Dorsolateral prefrontal cortex (tissue), 122 donors: ENCODE measurements at places on chromosomes 12 and 14.

DNA sequence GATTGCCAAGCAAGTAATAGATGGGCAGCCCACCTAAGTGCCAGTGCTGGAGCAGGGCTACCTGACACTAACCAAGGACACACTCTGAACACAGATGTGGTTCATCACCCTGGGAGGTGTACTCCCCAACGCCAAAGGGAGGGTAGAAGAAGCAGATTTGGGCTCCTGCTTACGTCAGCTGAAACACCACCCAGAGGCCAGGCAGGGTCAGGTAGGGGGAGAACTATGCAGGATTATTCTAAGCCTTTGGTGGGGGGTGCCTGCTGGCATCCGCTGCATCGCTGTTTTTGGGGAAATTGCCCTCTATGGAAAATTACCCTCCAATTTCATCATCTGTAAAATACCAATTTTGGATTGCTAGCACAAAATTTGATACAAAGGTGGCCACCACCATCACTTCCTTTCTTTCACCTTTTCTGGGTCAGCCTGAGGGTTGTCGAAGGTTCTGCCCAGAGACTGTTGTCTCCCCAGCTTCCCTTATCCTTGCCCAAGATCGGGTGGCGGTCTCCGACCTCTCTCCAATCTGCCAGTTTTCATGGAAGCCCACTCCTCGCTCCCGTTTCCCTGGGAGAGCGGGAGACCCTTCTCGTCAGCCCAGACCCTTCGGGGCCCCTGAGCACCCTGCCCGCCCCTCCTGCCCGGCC, 535 bp downstream of the BIN2 start:
- no peak for DNase-seq

DNA sequence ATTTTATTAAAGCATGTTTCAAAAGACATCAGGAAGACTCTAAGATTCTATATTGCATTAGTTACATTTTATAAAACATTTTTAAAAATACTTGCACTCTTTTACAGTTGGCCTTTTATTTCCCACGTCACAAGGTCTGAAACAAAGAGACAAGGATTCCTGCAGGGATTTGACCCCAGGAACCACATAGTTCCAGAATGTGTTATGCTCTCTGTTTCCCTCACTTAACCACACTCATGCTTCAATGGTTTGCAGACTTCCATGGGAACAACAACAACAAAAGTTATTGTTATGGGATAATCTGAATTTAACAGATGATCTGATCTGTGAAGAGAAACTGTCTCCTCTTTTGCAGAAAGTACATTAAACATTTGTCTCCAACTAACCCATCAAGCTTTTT, 104.3 kb upstream of the PPFIA2 start:
- DNase-seq = no peak

- DNase-seq = no peak
These were observed 476.1 kb upstream of the SYT1 start for GRCh38 chr12:78388461-78388860.

DNA sequence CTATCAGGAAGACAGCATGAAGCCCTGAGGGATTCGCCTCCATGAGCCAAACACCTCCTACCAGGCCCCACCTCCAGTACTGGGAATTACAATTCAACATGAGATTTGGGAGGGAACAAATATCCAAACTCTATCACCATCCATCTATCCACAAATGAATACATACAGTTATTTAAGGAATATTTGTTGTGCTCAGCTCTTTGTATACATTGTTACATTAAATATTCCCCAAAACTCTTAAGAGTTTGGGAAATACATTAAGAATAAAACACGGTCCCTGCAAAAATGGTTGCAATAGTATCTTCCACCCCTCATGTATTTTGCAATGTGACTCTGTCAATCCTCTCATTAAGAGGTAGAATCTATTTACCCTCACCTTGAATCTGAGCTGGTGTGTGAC, 109.8 kb upstream of the PLXNC1 start:
- no peak for DNase-seq

DNA sequence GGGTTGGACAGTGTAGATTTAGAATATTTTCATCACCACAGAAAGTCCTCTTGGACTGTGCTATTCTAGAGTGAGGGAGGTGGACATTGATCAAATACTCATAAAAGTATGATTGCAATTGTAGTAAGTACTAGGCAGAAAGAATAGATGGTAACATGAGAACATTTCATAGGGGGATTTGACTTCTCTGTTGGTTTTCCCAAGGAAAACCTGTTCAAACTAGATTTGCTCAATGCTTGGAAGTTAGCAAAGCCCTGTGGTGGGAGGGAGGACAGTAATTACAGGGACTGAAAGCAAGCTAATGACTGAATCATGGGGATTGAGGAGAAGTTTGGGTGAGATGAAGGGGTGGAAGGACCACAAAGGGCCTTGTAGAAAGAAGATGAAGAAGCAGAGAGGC, 24.4 kb upstream of the EID3 start:
- DNase-seq = no peak

DNA sequence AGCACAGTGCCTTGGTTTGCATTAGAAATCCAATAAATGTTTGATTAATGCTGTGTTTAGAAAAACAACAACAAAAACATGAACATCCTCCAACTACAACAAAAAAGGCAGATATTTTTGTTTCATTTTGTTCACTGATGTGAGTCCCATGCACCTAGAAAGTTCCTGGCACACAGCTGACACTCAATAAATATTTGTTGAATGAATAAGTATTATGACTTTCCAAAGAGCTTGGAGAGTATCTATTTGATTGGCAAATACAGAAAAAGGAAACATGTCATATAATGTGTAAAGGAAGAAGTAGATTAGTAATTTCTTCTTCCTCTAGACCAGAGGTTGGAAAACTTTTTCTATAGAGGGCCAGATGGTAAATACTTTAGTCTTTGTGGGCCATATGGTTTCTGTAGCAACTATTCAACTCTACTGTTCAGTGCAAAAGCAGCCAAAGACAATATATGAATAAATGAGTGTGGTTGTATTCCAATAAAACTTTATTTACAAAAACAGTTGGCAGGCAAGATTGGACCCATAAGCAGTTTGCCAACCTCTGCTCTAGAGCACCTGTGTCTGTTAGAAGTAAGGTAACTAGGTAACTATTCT, 312.3 kb upstream of the DIO2 start:
- no peak for DNase-seq

DNA sequence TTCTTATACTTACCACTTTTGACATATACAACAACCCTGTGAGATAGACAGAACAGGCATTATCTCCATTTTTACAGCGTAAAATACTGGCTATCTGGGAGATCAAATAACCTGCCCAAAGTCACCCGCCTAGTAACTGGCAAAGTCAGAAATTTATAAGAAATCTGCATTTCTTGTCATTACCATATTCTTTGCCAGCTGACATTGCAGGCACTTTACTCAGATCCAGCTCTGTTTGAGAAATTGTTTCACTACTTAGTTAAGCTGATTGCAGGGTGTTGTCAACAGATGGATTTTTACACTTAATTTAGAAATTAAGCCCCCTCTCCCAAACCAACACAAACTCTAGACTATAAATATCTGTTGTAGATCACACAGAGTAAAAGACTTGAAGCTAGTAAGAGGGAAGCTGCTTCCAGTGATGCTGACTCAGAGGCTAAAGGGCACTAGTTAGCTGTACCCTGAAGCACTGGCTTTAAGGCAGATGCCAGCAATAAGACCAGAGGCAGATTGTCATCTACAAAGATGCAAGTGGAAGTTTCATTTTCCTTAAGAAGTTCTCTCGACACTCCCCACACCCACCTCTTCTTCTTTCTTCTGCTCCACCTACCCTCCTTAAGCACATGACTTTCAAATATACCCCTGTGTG, 153.1 kb downstream of the ANO6 start:
- no peak for DNase-seq
